CD4-positive, alpha-beta T cell treated with Interleukin-15 for 1 hour (primary cell): ENCODE measurements at places on chromosomes 11 and 22.

- no peak for DNase-seq
Observed at GRCh38 chr11:77249427-77249826, 52.1 kb downstream of the GDPD4 start.

- no peak for DNase-seq
Observed at GRCh38 chr22:19351604-19352003, 60.1 kb upstream of the CLTCL1 start.

- no peak for DNase-seq
Observed at GRCh38 chr11:110473706-110474105, 44.0 kb downstream of the FDX1 start.

DNA sequence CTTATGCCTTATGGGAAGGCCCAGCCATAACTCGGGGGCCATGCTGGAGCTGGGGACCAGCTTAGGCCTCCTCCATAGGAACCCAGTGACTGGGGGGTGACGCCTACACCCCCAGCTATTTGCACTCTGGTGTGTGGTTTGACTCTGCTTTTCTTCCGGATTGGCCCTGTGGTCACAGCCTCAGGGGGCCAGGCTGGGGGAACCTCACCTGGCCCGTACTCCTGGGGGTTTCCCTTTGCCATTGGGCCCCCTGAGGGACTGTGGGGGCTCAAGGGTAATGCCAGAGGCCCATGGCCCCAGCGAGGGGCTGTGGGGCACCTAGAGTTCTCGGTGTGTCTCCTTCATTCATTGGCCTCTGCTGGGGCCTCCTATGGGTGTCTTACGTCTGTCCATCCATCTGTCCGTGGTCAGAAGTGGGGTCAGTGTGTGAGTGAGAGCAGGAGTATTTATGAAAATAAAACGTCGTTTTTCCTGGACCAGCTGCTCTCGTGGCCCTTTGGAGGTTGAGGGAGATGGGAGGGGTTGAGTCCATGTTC lies 6.3 kb upstream of the SH3BP1 start:
- peak; percentile 58 for DNase-seq
